Cardiac septum (tissue), 1 donor: ENCODE measurements at places on chromosomes 13 and 19. TPM values are rescaled to one million over a fixed set of nuclear protein-coding genes. Genes with fewer than 3 reads are reported as not detected.

The ZNF540 gene
- 4.5 TPM for total RNA-seq

The ZNF888 gene
- total RNA-seq: 1.3 TPM

The NTN5 gene
- total RNA-seq: not detected

DNA sequence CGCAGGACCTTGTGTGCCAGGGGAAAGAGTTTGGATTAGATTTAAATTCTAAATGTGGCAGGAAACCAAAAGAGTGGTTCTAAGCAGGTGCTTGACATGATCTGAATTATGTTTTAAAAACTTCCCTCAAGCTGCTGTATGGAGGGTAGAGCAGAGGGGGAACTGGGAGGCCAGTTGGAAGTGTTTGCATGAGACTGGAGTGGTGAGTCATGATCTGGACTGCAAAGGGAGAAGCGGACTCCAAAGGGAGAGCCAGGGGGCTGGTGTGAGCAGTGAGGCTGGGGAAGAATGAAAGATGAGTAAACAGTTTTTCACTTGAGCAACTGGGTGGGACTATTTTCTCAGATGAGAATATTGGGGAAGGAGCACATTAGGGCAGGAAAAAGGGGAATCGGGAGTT is 206.1 kb downstream of the DNAJC15 start:
- no peak for DNase-seq

The EFNA2 gene
- total RNA-seq: not detected
